AML-193 (cell line): ENCODE measurements at places on chromosomes 2 and 18.
A peak's percentile ranks its signal among the peaks of the same experiment; 100 is the strongest.

DNA sequence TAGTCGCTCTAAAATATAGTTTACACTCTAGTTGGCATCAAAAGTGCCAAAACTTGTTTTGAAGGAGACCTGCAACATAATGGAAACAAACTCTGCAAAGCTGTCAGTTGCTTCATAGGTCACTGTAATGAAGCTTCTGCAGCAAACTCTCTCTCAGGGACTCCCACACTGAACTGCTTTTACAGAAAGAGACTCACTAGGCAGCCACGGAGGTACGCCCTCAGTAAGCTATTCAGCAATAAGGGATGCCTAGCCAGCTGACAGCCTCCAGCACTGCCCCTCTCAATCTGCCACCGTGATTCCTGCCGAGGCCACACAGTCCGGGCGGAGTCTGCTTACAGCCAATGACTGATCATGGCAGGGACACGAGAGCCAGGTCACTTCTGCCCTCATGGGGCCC, 51.1 kb downstream of the COLEC12 start:
- no peak for DNase-seq

DNA sequence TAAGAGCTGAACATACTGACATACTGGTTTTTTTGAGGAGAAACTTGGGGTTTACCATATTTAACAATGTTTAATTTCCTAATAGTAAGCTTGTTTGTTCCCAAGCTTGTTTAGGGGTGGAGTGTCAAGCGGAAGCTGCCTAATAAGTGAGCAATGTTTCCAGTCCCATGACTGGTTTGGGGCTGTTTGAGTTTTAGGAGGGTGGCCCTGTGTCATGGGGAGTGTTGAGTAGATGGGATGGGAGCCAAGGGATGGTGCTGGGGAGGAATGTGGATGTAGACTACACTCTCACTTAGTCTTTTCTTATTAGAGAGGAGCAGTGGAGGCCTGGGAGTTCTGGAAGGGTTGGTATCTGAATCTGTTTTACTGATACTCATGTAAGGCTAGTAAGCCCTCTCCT, 128.5 kb downstream of the TANC1 start:
- no peak for DNase-seq

DNA sequence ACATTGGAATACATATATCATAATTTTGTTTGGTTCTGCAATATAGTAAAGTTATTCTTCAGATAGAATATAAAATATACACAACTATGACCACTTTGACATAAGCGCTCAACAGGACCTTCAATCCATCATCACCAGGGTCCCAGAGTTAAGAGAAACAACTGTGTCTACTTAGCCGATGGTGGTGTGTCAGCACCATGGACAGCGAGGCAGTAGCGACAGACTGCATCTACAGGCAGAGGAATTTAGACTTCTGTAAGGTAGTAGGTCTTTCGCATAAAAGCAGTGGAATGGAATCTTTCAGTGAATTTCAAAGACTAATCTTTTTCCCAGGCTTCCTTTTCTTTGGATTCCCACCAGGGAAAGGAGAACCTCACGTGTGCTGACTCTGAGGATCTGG, 20.5 kb upstream of the LRPPRC start:
- DNase-seq = peak; percentile 45

- no peak for DNase-seq
Observed at GRCh38 chr2:128319631-128320191, 1.0 kb upstream of the HS6ST1 start.

- DNase-seq = peak; percentile 63
Observed at GRCh38 chr2:224930124-224930523, 112.1 kb downstream of the DOCK10 start.

DNA sequence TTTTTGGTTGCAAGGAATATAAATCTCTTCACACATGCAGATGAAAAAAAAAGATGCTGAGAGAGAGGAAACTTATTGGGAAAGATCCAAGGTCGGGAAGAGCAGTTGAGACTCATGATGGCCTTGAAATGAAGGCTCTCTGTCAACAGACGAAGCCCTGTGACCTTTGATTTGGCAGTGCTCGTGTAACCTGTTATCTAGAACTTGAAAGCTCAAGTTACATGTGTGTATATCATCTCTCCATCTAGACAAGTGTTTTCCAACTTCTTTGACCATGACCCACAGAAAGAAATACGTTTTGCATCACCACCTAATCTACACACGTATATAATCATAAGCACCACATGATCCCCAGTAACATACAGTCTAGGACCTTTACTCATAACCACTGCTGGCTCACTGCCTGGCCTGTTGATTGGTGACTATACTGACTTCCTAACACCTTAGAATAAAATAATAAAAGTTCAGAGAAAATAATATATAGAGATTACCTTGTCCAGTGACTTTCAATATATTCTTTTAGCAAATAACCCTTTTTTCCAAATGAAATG, 319.0 kb upstream of the PKDCC start:
- no peak for DNase-seq

DNA sequence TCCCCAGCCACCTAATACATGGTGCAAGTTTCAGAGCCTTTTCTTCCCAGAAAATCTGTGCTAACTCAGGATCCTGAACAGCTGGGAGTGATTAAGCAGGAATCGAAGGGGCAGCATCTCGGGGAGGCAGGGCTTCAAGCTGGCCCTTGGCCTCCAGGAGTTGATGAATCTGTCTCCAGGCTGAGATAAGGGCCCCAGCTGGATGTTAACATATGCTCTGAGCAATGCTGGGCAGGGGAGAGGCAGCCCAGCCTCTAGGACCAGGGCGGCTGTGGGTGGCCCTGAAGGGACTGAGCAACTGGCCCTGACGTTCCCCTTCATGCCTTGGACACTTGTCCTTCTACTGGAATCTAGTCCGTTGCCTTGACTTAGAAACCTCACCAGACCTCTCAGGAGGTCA, 84.1 kb upstream of the EPC2 start:
- no peak for DNase-seq

DNA sequence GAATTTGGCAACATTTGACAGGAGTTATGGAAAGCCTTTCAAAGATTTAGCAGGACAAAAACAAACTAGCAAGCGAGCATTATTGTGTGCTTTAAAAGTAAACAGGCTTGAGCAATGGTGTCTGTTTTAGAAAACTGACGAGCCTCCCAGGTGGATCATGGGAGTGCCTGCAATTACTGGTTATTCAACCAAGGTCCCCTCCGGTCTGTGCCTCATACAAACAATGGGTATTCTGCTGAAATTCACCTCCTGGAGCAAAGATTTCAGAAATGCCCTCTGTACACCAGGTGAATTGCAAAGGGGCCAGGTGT, 22.4 kb downstream of the RTP5 start:
- no peak for DNase-seq

DNA sequence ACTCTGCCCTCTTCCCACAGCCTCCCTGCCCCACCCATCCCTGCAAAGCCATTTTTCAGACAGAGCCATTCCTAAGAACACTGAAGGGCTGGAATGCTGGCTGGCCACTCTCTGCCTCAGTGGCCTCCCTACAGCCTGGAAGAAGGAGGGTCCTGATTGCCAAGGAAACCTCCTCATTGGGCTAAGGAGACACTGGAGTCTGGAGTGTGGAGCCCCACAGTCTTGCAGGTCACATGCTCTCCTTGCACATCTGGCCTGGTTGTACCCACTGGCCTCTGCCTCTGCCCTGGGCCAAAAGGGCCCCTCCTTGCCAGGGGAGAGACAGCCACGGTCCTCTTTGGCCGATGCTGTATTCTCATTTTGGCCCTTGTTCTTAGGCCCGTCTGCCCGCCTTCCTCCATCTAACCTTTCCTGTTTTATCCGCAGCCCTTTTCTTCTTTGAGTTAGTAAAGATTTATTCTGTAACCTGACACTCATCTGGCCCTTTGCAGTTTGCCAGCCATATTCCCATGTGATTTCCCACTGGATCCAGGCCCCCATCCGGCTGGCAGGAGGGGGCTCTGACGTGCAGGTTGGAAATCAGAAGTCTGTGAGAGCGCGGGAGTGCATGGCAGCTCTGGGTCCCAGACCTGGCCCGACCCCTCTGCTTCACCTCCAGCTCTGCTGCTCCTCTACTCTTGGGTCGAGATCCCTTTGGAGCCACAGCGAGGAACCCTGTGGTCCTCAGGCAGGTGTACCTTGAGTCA, 11.0 kb upstream of the CATIP start:
- DNase-seq = no peak

DNA sequence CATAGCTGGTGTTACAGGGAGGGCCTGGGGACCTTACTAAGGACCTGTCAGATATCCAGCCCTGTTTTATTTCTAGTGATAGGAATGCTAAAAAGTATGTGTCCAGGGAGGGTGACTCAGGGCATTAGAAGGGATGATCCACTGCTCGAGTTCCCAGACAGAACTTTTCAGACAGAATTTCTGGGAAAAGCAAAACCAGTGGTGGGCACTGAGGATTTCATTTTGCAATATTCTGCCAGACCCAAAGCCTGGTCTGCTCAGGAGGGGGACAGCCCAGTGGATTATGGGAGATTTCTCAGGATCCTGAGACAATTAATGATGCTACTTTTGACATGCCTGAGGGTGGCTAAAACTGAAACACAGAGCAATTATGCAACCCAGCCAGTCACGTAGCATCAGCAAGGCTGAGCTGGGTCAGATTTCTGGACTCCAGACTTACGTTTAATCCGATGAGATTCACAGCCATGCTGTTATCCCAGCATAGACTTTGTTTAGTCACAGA, 4.7 kb upstream of the KCNE4 start:
- no peak for DNase-seq

DNA sequence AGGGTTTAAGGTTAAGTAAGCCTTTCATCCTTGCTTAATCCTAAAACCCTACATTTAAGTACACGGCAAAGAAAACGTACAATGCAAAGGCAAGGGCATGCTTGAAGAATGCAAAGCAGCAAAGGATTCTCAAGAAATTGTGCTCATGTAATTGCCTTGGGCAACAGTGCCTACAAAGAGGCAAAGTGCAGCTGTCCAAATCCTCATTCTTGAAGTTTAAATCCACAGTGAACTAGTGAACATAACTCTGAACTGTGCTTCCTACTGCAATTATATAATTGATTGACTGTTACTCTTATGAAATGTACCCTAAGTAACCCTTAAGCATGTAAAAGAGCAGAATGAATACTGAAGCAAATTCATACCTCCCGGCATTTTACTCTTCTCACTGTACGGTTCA, 85.4 kb downstream of the MAP3K20 start:
- DNase-seq = no peak
